ENCODE measurements at places on chromosomes 3 and 15. TPM values are rescaled to one million over a fixed set of nuclear protein-coding genes. Genes with fewer than 3 reads are reported as not detected.

- no peak for DNase-seq
These were observed 774 bp downstream of the IMP3 start for GRCh38 chr15:75639191-75639708.

- DNase-seq, result no peak
These were observed 10.3 kb downstream of the SV2B start for GRCh38 chr15:91110407-91110806.

Gene CACNA1D
- 0.26 TPM for total RNA-seq

Gene TERB2
- total RNA-seq, result not detected

- no peak for DNase-seq
These were observed 14.3 kb downstream of the DUOX2 start for GRCh38 chr15:45099549-45100165.

DNA sequence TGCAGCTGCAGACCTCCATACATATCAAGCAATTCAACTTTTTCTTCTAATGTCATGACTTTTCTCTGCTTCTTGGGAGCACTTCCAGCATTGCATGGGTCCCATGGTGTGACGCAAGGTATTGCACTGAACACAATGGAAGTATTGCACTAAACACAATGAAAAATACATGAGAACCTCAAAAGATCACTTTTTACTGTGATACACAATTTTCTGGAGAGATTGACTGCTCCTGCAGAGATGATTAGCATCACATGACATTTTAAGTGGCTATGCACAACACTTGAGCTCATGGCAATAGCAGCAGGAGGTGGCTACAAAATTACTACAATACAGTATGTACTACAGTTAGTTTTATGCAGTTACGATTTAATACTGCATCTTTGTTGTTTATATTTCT, 113.5 kb upstream of the BHLHE40 start:
- no peak for DNase-seq

GRCh38 chr15:92886815-92887214, 13.3 kb upstream of the CHD2 start:
- no peak for DNase-seq

DNA sequence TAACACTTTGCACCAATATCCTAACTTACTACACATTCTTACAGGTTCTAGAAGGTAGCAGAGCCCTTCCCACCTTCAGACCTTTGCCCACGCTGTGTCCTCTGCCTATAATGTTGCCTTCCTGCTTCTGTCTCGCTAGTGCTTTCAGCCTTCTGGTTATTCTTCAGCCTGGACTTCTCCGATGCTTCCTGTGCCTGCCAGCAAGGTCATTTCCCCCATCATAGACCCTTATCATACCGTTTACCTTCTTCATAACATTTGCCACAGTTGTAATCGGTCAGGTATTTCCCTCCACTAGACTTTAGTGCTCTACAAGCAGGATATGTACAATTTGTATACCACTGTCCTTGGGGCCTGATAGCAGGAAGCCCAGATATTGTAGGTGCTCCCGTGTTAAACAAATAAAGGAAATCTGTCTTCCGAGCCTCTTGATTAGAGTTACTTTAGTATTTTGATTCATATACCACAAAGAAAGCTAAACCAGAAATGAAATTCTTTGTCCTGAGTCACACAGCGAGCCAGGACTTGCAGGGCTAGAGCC, 35.8 kb upstream of the CMTM7 start:
- no peak for DNase-seq

DNA sequence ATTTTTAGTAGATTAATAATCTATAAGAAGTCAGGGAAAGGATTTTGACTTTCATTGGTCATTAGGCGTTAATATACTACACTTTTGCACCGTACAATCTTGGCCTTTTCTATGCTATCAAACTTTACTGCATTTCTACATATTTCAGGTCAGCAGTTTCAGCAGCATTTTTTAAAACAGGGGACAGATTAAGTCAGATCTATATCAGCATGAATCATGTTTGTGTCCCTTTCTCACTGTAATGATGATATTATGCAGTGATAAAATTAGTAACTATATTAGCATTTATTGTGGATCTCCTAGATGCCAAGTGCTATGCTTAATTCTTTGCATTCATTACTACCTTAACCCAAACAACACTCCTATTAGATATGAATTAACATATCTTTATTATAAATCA, 20.3 kb upstream of the AADAC start:
- no peak for DNase-seq

Gene ZNF501
- total RNA-seq, result 0.40 TPM

Gene REC114
- total RNA-seq, result not detected

All from MCF 10A (cell line).